Neural progenitor cell (in vitro differentiated cells): ENCODE measurements at places on chromosomes 12 and 14.

GRCh38 chr14:23572836-23573235 lies 5.2 kb upstream of the AP1G2 start:
- no peak for DNase-seq

DNA sequence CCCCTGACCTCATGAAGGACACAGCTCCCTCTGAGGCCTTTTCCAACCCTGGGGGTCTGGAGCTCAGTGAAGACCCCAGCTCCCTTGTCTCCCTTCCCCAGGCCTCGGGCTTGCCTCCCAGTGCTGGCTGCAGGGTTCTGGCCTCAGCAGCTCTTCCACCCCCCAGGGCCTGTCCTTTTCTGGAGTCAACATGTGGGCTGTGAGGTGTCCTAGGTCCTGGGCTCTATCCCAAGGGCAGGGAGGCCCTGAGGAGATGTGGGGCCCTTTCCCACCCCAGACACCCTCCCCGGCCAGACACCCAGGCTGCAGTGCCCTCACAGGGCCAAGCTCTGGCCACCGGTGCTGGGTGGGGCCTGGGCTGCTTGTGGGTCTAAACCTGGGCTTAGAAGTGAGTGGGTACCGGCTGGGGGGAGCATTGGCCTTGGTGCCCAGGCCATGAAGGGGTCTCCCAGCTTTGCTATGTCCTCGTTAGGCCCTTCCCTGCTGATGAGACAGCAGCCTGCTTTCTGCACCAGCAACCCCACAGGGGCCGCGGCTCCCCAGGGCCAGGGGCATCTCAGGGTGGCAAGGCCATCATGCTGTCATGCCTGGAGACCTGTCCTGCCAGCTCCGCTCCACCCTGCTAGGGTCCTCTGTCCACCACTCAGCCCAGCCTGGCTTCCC lies 2.7 kb upstream of the CRIP2 start:
- DNase-seq: no peak

DNA sequence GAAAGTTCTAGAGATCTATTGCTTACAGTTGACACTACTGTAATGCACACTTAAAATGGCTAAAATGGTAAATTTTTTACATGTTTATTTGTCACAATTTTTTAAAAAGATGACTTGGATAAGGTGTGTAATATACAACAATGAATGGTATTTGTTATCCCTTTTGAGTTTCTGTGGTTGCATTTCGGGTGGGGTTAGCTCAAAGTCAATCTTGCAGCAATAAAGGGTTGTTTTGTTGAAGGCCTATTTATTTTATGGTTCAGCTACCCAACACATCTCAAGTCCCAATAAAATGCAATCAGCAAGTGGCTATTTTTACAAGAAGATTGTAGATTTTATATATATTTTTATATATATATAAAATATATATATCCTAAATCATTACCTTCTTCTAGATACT lies 22.1 kb downstream of the SNRPF start:
- no peak for DNase-seq

GRCh38 chr12:40248585-40249297 lies 23.9 kb downstream of the LRRK2 start:
- no peak for DNase-seq

DNA sequence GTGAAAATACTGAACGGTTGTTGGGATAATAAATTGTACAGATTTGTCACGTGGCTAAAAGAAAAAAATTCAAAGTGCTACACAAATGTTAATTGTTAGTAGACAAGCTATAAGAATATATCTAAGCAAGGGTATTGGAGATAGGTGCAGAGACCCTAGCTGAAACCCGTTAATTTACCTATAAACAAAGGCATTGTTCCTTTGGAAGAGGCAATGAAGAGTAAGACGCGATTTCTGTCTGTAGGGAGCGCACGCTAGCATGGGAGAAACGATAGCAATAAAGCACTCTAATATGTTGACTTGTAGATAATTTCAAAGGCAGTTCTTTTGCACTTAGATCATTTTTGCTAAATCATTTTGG lies 565 bp downstream of the CCDC77 start:
- peak; percentile 67 for DNase-seq

GRCh38 chr14:92492258-92492657 lies 21.3 kb upstream of the RIN3 start:
- no peak for DNase-seq

- DNase-seq: no peak
These were observed 31.9 kb upstream of the MON2 start for GRCh38 chr12:62434494-62435302.

GRCh38 chr12:90652280-90652679 lies 302.7 kb downstream of the CCER1 start:
- DNase-seq: peak; percentile 11

DNA sequence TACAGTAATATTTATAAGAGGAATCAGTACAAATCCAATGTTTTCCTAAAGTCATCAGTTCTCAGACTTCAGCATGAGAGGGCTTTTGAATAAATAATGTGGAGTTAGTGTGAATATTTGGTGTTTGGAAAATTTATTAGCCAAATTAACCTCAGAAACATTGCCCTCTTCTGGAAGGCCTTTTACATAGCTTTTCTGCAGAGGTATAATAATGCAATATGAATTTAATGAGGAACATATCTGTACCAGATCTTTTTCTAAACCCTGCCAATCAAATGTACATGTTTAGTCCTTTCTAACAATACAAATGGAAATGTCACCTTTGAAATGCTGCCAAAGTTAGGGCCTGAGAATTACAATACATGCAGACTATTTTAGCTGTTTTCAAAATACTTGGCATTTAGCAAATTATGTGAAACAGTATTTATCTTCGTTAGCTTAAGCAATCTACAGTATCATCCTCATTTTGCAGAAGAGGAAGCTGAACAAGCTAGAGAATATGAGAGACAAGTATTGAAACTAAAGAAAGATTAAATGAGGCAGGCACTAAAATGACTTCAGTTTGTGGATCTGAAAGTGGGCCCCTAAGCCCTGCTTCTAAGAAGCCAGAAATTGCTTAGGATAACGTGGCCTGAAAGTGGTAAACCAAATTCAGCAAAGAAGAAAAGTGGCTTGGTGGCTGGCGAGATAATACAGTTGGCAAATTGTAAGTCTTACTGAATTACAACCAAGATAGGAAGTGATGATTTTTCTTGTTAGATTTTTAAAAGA lies 60.4 kb upstream of the MANSC4 start:
- no peak for DNase-seq

GRCh38 chr12:101963697-101964096 lies 86.3 kb downstream of the DRAM1 start:
- DNase-seq: no peak

- no peak for DNase-seq
These were observed 66.4 kb upstream of the MAP1LC3B2 start for GRCh38 chr12:116492703-116493324.

- DNase-seq: no peak
These were observed 85.0 kb downstream of the KICS2 start for GRCh38 chr12:64137117-64137516.

DNA sequence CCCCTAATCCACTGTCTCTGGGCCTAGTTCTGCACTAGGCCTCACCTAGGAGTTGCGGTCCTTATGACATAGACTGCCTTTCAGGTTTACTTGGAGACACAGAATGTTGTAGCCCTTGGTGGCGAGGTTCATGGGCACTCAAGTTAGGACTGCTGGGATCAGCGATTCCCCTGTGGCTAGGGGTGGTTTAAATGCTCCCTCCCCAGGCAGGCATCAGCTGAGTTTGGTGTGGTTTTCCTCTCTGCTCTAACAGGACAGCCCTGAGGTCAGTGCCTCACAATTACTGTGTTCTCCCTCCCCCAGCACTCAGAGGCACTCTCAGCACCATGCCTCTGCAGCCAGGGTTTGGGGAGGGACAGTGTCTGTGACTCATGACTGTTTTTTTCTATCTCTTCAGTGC lies 22.2 kb upstream of the RDH16 start:
- no peak for DNase-seq

DNA sequence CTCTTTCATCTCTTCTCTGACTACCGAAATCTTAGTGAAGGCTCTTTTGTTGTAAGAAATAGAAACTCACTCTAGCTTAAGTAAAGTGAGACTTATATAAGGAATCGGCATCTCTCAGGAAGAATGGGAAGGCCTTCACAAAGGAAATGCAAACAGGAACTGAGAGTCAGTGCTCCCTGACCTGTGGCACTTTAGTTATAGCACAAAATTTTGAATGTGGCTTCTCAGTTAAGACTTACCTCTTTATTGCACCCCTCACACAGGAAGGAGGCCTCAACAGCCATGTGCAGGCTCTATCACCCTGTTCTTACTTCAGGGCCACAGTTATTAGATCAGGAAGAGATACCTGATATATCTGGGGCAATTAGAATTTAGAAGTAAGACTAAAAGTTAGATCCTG lies 224.7 kb upstream of the EGLN3 start:
- no peak for DNase-seq

DNA sequence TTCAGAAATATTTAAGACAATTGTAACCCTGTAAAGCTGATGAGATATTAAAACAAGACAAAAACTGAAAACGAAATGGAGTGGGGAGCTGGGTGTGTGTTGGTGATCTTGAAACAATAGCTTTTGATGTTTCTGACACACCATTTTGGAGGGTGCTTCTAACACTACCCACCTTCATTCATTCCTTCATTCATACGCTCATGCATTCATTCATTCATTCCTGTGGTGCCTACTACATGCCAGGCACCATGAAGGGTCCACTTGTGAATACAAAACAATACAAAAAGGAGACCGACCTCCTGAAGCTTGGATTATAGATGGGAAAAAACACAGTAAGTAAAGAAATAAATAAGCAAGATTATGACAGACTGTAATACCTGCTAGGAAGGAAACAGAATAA lies 60.5 kb downstream of the FOXN3 start:
- DNase-seq: no peak

- DNase-seq: no peak
These were observed 70.1 kb upstream of the CRY1 start for GRCh38 chr12:107163413-107163812.

- no peak for DNase-seq
These were observed 8.3 kb upstream of the GPX2 start for GRCh38 chr14:64950889-64951288.

DNA sequence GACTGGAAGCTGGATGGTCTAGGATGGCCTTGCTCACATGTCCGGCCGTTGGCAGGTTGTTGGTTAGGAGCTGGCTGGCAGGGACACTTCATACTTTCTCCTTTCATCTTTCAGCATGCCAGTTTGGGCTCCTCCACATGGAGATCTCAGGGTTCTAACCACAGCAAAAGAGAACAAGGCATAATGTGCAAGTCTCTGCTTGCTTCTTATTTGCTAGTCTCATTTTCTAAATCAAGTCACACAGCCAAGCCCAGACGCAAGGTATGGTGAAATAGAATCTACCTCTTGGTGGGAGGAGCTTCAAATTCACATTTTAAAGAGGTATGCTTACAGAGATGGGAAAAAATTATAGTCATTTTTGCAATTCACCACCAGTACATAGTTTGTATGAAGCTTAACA lies 69.1 kb upstream of the NAP1L1 start:
- DNase-seq: no peak

GRCh38 chr12:70966996-70967790 lies 46.7 kb upstream of the PTPRR start:
- no peak for DNase-seq

DNA sequence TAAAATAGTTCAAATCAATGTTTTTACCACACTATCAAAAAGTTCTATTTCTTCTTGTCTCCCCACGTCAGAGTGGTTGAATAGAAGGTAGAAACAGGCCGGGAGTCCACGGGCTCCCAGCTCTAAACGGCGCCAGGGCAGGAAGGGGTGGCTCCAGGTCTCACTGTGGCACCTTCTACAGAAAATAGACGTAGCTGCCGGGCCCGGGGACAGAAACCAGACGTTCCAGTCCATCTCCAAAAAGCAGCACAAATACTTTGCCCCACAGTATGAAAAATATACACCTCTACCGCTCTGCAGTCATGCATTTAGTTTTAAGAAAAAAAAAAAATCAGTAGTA lies 30.9 kb downstream of the CCNK start:
- DNase-seq: no peak

DNA sequence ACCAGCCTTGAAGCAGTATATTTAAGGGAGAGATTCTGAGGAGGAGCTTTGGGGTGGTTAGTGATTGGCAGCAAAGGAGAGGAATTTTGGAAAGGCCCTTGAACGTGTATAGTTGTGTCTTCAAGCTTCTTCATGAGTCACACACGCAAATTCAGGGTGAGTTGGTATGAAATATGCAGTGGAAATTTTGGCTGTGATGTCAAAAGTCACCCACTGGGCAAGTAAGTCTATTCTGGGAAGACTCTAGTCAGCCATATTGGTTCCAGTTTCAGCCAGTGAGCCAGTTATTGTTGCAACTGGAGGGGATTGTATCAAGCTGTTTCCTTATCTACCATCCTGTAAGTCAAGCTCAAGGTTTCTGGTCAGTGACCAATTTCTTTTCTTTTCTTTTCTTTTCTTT lies 32.0 kb upstream of the VASH1 start:
- no peak for DNase-seq

- peak; percentile 43 for DNase-seq
These were observed 153.0 kb upstream of the DIO2 start for GRCh38 chr14:80364274-80364673.
